Natural killer cell treated with Interleukin-12 subunit alpha and Interleukin-12 subunit beta and Interleukin-15 and Interleukin-18, amount 100 ng/mL, for 72 hours (primary cell): ENCODE measurements at places on chromosomes 2 and 18. TPM values are rescaled to one million over a fixed set of nuclear protein-coding genes. Genes with fewer than 3 reads are reported as not detected.

GRCh38 chr18:39058386-39059000 lies 1492.9 kb upstream of the CELF4 start:
- DNase-seq: no peak

The TXNDC2 gene
- not detected for total RNA-seq

DNA sequence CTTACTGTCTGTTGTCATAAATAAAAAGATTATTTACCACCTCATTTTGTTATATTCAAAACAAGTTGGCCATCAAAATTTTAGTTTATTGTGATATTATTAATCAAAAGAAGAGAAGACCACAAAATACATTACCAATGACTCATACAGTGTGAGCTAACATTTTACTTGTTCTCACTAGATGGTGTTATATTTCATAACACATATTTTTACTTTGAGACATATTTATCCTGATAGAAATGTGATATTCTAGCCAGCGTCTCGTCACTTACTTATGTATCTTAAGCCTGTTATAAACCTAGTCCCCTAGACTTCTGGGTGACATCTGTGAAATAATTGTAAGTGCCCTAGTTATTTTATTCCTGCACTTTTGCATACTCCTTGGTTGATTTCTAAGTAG lies 263.2 kb downstream of the CDH7 start:
- no peak for DNase-seq

The SERPINB13 gene
- not detected for total RNA-seq

GRCh38 chr2:43934567-43934966 lies 61.2 kb downstream of the LRPPRC start:
- DNase-seq: no peak

- no peak for DNase-seq
Observed at GRCh38 chr2:100257939-100258338, 64.4 kb downstream of the LONRF2 start.

DNA sequence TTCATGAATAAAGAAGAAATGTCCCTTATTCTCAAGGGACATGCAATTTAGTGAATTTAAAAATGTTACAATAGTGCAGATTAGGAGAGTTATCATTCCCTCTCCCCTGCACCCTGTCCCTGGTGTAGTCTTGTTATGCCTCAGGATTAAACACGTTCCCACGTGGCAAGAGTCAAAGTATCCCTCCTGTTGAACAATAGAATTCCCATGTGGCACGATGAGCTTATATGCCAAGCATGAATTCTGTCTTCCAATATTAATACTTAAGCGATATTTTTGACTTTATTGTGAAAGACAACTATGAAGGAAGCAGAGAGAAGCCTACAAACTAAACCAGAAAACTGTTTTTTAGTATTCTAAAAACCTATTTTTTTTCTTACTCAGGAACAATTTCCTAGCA lies 36.7 kb upstream of the SPAG16 start:
- DNase-seq: no peak
